Prostate gland (tissue), 2 donors: ENCODE measurements at places on chromosomes 11 and 22.
A peak's percentile ranks its signal among the peaks of the same experiment; 100 is the strongest.

- DNase-seq: no peak
These were observed 32.1 kb upstream of the GNB1L start for GRCh38 chr22:19886605-19887255.

- DNase-seq: no peak
These were observed at the start of gene PHLDA2 for GRCh38 chr11:2928605-2929530. TSS of gene PHLDA2 (minus strand) at chr11:2929420. CDS start at chr11:2929364, 56 bp downstream.

- DNase-seq: peak; percentile 31
These were observed 12.0 kb downstream of the BRSK2 start for GRCh38 chr11:1401656-1402221.

- DNase-seq: no peak
These were observed 142.4 kb downstream of the KIRREL3 start for GRCh38 chr11:126857860-126858808.

DNA sequence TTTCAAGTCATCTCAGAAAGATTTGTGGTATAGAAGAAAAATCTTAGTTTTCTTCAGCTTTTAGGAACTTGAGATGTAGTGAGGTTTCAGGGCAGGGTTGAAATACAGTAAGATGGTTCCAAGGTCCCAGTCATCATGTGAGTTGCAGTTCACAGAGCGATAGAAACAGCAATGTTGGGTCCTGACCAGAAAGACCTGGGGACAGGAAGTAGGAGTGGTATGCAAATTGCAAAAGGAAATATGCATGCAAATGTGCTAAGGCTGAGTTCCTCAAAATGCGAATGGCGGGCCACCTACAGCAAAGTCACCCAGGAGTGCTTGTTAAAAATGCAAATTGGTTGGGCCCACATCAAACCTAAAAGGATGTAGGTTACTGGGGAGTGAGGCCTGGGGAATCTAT lies 1032.7 kb upstream of the TENM4 start:
- DNase-seq: no peak
